ENCODE measurements at places on chromosomes 11 and 22.

DNA sequence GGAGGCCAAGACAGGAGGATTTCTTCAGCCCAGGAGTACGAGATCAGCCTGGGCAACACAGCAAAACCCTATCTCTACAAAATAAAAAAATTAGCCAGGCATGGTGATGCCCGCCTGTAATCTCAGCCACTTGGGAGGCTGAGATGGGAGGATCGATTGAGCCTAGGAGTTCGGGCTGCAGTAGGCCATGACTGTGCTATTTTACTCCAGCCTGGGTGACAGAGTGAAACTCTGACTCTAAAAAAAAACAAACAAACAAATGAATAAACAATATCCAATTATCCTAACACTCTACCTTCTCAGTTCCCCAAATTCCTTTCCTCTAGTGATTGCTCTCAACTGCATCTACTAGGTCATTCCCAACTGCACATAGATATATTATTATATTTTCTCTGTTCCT lies 5.4 kb downstream of the NUP160 start:
- DNase-seq, result no peak

GRCh38 chr11:60455531-60456042 lies at the start of gene MS4A1:
Gene MS4A1 (plus strand): TSS chr11:60455847. CDS start chr11:60462375, 6,528 bp downstream.
- DNase-seq, result peak; percentile 95

GRCh38 chr22:38873469-38874411 lies 1.7 kb upstream of the CBX6 start:
- DNase-seq, result no peak

GRCh38 chr11:10856689-10857458 lies 979 bp downstream of the ZBED5 start:
- DNase-seq, result no peak

DNA sequence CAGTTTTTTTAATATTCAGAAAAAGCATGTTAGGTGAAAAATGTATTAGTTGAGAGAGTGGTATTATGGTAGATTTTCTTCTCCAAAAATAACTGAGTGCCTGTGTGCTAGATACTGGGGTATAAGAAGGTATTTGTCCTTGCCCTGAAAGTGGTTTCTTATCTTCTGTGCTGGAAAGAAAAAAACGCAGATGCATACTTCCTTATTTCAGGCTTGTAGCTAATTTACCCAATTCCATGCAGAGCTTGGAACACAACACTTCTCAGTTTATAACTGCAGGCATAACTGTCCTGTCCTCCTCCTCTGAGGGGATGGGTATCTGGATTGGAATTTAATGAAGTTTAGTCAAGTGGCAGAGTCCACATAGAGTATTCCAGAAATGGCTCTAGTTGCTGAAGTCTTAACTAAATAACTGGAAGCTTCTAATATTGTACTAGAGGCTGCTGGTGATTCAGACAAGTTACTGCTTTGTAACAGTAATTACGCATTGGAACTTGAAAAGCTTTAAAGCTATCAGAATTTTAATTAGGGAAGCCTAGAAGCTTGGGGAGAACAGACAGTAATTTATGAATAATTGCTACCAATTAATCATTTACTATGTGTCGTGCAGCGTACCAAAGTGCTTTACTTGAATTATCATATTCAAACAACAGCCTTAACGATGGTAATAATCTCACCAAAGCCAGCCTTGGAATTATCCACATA lies 12.7 kb upstream of the C11orf91 start:
- DNase-seq, result no peak

GRCh38 chr22:40443732-40444131 lies 73.3 kb downstream of the SGSM3 start:
- DNase-seq, result no peak

DNA sequence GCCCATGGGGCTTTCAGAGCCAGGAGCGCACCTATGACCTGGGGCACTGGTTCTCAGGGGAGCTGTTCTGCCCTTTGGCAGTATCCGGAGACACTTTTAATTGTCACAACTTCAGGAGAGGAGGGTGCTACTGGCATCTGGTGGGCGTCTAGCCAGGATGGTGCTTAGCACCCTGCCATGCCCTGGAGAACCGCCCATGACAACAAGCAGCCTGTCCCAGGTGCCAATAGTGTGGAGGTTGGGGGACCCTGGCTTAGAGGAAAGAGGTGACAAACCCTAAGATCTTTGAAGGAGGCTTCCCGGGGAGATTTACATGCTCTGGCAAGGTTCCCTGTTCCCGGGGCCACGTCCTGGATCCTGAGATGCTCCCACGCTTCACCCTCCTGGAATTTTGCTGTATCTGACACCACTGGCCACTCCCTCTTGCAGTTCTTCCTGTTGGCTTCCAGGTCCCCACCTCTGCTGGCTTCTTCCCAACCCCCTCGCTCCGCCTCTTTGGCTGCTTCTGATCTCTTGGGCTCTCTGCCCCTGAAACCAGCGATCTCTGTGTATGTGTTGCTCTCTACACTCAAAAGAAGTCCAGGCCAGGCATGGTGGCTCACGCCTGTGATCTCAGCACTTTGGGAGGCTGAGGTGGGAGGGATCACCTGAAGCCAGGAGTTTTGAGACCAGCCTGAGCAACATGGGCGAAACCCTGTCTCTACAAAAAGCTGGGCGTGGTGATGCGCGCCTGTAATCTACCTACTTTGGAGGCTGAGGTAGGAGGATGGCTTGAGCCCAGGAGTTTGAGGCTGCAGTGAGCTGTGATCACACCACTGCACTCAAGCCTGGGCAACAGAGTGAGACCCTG lies 31.1 kb downstream of the FADS3 start:
- no peak for DNase-seq

DNA sequence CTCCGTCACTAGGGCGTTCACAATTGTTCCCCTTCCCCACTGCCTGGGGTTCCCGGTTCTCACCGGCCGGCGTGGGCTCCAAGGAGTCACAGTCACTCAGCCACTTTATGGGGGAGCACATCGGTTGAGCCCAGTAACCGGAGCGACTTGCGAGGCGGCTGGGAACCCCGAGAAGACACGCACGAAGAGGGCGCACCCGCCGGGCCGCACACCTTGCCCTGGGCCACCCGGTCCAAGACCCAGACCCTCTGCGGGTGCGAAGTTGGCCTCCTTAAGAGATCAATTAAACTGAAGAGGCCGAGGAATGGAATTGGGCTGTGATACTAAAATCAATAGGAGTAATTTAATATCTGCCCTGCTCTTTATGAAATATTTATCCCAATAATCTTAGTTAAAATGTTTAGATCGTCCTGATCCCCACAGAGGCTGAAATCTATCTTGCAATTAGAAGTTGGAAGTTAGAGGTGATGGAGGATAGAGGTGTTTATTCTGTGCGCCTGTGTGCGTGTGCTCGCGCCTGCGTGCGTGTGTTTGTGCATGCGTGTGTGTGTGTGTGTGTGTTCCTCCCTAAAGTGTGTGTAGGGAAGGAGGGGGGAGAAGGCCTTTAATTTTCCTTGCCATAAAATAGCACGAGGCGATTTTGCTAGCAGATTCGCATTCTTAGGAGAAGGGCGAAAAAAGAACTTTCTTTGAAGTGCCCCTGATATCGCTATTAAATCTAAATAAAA lies 954 bp upstream of the MN1 start:
- no peak for DNase-seq

DNA sequence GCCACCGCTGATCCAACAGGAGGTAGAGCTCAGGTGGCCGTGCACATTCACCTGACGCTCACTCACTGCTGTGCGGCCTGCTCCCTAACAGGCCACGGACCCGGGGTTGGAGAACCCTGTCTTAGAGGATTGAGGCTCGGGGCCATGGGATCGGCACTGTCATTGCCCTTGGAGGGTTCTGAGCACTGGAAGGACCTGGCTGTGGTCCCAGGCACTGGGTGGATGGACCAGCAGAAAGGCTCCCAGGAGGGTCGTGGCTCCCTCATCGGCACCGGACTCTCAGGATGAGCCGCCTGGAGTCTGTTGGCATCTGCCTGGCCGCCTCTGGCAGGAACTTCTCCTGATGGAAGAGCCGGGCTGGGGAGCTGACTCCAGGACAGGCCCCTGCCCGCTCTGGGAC lies 6.5 kb downstream of the KCNQ1 start:
- no peak for DNase-seq

DNA sequence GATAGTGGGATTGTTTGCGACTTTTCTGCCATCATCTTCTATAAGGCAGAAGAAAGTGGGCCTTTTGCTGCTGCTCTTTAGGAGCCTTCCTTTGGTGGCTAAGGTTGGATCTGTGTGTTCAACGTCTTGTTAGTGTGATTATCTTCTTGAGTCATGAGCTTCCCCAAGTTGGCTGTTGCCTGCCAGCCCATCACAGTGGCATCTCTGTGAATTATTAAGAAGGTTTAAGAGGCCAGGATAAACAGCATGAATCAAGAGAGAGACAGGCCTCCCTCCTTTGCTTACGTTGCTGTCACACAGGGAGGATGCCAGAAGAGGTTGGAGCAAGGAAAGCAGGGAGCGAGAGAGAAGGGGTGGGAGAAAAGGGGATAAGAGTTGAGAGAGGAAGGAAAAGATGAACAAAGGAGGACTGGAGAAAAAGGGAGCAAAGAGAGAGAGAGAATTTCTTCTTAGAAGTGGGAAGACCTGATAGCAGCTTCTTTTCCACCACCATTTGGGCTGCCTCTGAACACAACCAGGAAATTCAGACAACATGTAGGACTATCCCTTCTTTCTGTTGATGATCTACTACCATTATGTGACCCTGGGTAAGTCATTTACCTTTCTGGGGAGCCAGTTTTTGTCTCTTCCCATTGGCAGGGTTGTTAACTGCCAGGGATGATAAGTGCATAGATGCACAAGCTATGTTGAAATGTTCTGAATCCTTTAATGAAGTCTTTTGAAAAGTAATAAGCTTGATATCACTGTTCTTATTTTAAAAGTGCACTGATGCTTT lies 126.5 kb downstream of the NAV2 start:
- DNase-seq, result no peak

- DNase-seq, result no peak
Observed at GRCh38 chr11:26410706-26411366, 78.9 kb downstream of the ANO3 start.

Measured in naive B cell (primary cell).